Endothelial cell of umbilical vein (primary cell): ENCODE measurements at places on chromosomes 2 and 18. TPM values are rescaled to one million over a fixed set of nuclear protein-coding genes. Genes with fewer than 3 reads are reported as not detected.

Gene FBXO15
- total RNA-seq, result not detected in 2 replicates

Gene SCN2A
- not detected in 2 replicates for total RNA-seq

Gene CABYR
- total RNA-seq, result 8.9 and 11.4 TPM in 2 replicates

Gene SLC5A7
- total RNA-seq, result not detected in 2 replicates

Gene GNAL
- total RNA-seq, result 0.65 and 0.73 TPM in 2 replicates

DNA sequence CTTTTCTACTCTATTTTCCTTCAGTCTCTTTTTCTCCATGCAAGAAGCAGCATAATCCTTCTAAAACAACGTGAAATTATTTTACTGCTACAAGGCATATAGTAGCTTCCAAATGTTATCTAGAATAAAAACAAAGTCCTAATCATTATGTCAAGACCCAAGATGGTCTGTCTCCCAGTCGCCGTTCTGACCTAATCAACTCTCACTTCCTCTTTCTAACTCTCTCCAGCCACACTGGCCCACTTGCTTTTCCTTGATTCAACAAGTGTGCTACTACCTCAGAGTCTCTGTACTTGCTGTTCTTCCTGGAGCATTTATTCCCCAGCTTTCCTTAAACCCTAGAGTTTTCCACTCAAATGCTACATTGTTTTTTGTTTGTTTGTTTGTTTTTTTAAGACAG, 1491.2 kb downstream of the LRP1B start:
- no peaks in the 10 kb centered on the region for H3K27me3 ChIP-seq
- H3K4me1 ChIP-seq, result no peaks in the 10 kb centered on the region
- no peak for DNase-seq
- no peaks in the 10 kb centered on the region for H3K36me3 ChIP-seq
- H3K4me3 ChIP-seq, result no peak overlapping the region
- no peak overlapping the region for H3K27ac ChIP-seq

DNA sequence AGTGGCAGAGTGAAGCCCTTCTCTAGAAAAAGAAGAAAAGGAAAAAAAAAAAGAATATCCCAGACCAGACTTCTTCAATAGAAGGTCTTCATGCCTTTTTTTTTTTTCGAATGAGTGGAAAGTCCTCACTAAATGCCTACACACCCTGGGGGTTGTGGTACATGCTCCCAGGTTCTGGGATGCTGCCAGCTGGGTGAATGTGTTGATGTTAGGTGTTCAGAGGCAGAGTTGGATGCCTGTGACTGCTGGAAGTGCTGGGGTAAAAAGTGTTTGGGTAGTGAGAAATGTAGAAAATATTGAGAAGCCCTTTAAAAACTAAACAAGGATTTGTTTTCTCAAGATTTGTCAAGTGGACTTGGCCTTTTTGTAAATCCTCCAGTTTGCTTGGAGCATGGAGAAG, 318.6 kb downstream of the SLC4A3 start:
- H3K36me3 ChIP-seq, result no peaks in the 10 kb centered on the region
- H3K27me3 ChIP-seq, result no peaks in the 10 kb centered on the region
- DNase-seq, result no peak
- no peak overlapping the region for H3K4me3 ChIP-seq
- H3K27ac ChIP-seq, result no peak overlapping the region

DNA sequence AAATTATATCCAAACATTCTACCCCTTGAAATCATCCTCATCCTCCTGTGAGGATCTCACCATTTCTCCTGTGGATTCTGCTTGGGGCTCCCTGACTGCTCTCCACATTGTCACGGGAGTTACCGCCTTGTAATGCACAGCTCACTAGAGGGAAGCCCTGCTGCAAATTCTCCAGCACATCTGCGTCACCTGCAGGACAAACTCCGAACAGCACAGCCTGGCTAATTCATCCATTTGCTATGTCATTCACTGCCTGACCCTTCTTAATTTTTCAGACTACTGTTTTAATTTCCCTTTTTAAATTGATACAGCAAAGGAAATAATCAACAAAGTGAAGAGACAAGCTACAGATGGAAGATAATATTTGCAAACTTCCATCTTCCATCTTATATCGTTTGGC, 627.4 kb downstream of the FBXO15 start:
- H3K4me1 ChIP-seq, result no peaks in the 10 kb centered on the region
- no peak overlapping the region for H3K27ac ChIP-seq
- no peak overlapping the region for H3K4me3 ChIP-seq

- no peak overlapping the region for H3K27ac ChIP-seq
- no peaks in the 10 kb centered on the region for H3K36me3 ChIP-seq
- no peak for DNase-seq
- peaks cover 3% of the 10 kb centered on the region for H3K27me3 ChIP-seq
- H3K4me1 ChIP-seq, result no peaks in the 10 kb centered on the region
Observed at GRCh38 chr18:74198453-74198852, 50.1 kb downstream of the TIMM21 start.

DNA sequence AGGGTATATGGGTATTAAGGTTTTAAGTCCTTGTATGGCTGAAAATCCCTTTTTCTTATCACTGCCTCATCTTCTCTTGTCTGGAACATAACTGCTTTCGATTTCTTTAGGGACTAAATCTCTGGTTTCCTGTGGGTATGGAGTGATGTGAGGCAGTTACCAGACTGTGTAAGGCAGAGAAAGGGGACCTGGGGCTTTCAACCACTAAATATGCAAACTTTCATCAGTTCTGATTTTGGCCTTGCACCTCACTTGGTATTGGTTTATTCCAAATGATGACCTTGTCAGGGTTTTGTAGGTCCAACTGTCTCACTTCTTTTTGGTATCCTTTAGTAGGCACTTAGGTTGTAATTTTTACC, 9.3 kb downstream of the MAP4K4 start:
- H3K4me3 ChIP-seq, result no peak overlapping the region
- no peak overlapping the region for H3K27ac ChIP-seq
- H3K4me1 ChIP-seq, result peaks cover 45% of the 10 kb centered on the region
- H3K36me3 ChIP-seq, result peaks cover 4% of the 10 kb centered on the region
- no peak for DNase-seq
- no peaks in the 10 kb centered on the region for H3K27me3 ChIP-seq

- no peaks in the 10 kb centered on the region for H3K4me1 ChIP-seq
- no peaks in the 10 kb centered on the region for H3K27me3 ChIP-seq
- no peak overlapping the region for H3K4me3 ChIP-seq
- H3K36me3 ChIP-seq, result no peaks in the 10 kb centered on the region
Observed at GRCh38 chr2:157414050-157414449, 29.8 kb downstream of the CYTIP start.

GRCh38 chr2:202344178-202344577, 31.9 kb upstream of the BMPR2 start:
- no peak overlapping the region for H3K27ac ChIP-seq
- DNase-seq, result peak; percentile 32
- no peak overlapping the region for H3K4me3 ChIP-seq
- no peaks in the 10 kb centered on the region for H3K36me3 ChIP-seq
- no peaks in the 10 kb centered on the region for H3K27me3 ChIP-seq

- H3K27me3 ChIP-seq, result no peaks in the 10 kb centered on the region
- no peak overlapping the region for H3K27ac ChIP-seq
- no peak for DNase-seq
- no peak overlapping the region for H3K4me3 ChIP-seq
Observed at GRCh38 chr2:39068299-39069135, 52.3 kb downstream of the SOS1 start.

DNA sequence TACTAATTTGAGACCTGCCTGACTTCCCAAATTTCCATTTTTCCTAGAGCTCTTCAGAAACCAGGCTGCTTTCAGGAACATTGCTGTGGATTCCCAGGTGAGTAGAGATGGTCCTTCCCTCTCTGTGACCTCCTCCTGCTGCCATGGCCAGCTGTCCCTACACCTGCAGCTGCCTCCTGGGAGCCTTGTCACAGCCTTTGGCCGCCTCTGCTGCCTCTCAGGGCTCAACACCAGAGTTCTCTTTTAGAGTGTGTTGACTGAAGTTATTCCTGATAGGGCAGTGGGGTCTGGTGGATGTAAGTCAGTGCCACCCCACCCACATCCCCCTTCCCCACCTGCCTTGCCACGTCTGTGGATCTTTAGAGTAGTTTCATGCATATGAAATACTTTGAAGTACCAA, 22.9 kb downstream of the SPATS2L start:
- H3K27ac ChIP-seq, result no peak overlapping the region
- no peak for DNase-seq
- no peaks in the 10 kb centered on the region for H3K4me1 ChIP-seq
